ENCODE measurements at places on chromosomes 1 and 21. TPM values are rescaled to one million over a fixed set of nuclear protein-coding genes. Genes with fewer than 3 reads are reported as not detected.

SLC16A4 gene
- total RNA-seq, result 20.8 TPM

TCHH gene
- 0.27 TPM for total RNA-seq

BCAN gene
- 106 TPM for total RNA-seq

KRTAP19-5 gene
- total RNA-seq, result not detected

IFFO2 gene
- 6.5 TPM for total RNA-seq

PRAMEF26 gene
- not detected for total RNA-seq

CD1C gene
- not detected for total RNA-seq

RPAP2 gene
- total RNA-seq, result 28.1 TPM

CCDC27 gene
- total RNA-seq, result not detected

ETV3L gene
- not detected for total RNA-seq

ATP1A4 gene
- total RNA-seq, result 0.64 TPM

UBR4 gene
- total RNA-seq, result 117 TPM

CCDC17 gene
- 1.00 TPM for total RNA-seq

DNAJC11 gene
- 35.4 TPM for total RNA-seq

KCNE2 gene
- total RNA-seq, result 0.45 TPM

CYP4Z1 gene
- 1.4 TPM for total RNA-seq

SLC30A7 gene
- total RNA-seq, result 22.8 TPM
